Caki2 (cell line): ENCODE measurements at places on chromosomes 16 and 17. TPM values are rescaled to one million over a fixed set of nuclear protein-coding genes. Genes with fewer than 3 reads are reported as not detected.

The RNF227 gene
- 2.0 and 2.6 TPM in 2 replicates for total RNA-seq

The CD300LB gene
- not detected in 2 replicates for total RNA-seq

The HLF gene
- 4.1 and 6.0 TPM in 2 replicates for total RNA-seq

The CDH16 gene
- 33.9 and 56.1 TPM in 2 replicates for total RNA-seq

The PHOSPHO1 gene
- total RNA-seq, result 29.9 and 39.0 TPM in 2 replicates

The GLIS2 gene
- 5.7 and 7.4 TPM in 2 replicates for total RNA-seq

The CBFA2T3 gene
- 0.27 TPM in 1 of 2 replicates, not detected in the other for total RNA-seq

The ABCC11 gene
- total RNA-seq, result 0.61 TPM in 1 of 2 replicates, not detected in the other

DNA sequence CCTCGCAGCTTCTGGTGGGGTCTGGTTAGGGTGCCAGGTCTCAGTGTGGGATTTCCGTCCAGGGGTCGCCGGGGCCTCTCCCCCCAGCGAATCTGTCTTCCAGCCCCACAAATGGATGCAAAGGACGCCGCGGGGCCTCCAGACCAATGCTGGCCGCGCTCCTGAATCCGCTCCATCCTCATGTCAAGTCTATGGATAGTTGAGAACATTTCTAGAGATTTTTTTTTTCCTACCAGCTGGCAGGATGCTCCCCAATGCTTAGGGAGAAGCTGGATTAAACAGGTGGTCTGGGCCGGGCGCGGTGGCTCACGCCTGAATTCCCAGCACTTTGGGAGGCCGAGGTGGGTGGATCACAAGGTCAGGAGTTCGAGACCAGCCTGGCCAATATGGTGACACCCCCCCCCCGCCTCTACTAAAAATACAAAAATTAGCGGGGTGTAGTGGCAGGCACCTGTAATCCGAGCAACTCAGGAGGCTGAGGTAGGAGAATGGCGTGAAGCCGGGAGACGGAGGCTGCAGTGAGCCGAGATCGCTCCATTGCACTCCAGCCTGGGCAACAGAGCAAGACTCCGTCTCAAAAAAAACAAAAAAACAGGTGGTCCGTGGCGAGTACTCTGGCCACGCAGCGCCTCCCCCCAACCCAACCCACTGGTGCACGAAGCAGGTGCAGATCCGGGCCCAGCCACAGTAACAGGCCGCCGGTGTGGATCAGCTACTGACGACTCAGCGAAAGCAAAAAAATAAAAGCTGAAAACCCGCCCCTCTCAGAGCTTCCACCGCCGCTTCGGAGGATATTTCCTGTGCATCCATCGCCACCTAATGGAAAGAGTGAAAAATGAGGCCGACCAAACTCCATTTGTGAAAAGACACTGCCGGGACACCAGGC lies 1.1 kb upstream of the NXN start:
- peak; percentile 75 for DNase-seq

GRCh38 chr16:20089246-20089965 lies 15.7 kb upstream of the GPR139 start:
- DNase-seq, result no peak

DNA sequence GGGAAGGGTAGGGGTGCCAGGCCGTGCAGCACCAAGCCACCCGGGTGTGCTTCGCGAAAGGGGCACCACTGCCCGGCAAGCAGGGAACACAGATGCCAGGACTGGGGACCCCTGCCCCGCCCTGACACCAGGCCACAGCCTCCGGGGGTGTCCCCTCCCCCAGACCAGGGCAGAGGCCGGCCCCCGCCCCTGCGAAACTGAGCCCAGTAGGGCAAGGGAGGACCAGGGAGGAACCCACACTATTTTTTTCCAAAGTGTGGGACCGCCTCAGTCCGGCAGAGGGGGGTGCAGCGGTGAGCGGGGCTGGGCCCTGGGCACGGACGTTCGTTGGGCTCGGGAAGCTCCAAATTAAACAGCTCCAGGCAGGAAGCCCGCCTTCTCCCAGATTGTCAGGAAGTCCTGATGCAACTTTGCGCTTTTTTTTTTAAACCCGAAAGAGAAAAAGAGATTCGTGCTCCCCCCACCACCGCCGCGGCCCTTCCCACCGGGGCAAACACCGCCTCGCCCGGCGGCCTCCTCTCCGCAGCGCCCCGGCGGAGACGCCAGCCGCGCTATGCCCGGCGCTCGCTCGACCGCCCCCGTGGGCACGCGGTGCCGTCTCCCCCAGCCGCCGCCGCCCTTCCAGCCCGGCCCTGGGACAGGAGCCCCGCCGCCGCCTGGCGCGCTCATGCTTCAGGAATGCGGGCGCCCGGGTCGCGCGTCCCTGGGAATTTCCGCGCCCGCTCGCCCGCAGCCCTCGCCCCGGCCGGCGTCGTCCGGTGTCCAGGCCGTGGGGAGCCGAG lies 755 bp downstream of the PIEZO1 start:
- peak; percentile 57 for DNase-seq

GRCh38 chr17:7001318-7001961 lies 5.6 kb downstream of the ALOX12 start:
- no peak for DNase-seq

GRCh38 chr17:68596411-68596945 lies 4.7 kb downstream of the FAM20A start:
- DNase-seq, result no peak

DNA sequence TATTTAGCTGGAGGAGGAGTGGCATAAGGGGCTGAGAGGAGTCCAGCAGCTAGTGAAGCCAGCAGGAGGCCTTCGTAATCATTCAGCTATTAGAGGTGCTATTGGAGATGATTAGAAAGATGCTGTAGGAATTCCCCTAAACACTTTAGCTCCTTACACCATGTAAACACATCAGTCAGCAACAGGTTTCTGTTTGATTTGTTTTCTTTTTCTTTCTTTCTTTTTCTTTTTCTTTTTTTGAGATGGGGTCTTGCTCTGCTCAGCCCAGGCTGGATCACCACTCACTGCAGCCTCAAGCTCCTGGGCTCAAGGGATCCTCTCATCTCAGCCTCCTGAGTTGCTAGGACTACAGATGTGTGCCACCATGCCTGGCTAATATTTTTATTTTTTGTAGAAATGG lies 10.6 kb upstream of the SEPHS2 start:
- no peak for DNase-seq

DNA sequence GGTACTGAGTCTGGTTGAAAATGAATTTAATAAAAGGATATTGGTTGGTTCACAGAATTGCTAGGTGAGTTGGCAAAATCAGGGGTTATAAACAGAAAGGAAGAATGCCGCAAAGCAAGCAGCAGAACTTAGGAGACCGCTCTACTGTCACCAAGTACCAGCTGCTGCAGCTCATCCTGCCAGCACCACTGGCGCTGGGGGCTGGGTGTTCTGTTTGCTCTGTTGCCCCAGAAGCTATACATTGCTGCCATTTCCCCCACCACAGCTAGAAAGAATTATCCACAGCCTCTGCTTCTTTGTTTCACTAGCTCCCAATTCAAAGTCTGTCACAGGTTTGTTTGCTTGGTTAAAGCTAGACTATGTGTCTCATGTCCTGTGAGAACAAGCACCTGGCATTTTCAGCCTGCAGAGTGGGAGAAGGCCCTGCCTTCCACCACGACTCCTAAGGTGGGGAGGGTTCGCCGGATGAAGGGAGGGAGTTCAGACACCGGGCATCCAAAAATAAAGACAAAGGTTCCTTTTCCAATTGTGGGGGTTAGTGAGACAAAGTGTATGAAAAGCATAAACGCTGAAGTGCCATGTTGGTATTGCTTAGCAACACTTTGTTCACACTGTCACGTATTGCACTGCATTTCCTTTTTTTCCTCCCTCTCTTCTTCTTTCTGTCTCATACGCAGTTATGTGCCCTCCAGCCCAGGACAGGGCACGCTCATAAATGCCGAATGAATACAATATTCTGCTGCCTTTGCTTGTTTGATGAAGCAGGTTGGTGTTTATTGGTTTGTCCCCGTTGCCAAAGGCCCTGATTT lies 9.6 kb upstream of the CPD start:
- no peak for DNase-seq

- peak; percentile 96 for DNase-seq
These were observed 33.7 kb downstream of the RGS9 start for GRCh38 chr17:65170839-65171238.

DNA sequence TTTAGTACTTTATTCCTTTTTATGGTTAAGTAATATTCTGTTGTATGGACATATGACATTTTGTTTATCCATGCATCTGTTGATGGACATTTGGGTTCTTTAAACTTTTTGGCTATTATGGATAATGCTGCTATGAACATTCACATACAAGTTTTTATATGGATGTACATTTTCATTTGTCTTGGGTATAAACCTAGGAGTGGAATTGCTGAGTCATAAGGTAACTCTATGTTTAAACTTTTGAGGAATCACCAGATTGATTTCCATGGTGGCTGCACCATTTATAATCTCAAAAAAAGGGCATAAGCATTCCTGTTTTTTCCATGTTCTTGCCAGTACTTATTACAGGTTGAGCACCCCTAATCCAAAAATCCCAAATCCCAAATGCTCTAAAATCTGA lies 90.3 kb upstream of the CRHR1 start:
- DNase-seq, result no peak

DNA sequence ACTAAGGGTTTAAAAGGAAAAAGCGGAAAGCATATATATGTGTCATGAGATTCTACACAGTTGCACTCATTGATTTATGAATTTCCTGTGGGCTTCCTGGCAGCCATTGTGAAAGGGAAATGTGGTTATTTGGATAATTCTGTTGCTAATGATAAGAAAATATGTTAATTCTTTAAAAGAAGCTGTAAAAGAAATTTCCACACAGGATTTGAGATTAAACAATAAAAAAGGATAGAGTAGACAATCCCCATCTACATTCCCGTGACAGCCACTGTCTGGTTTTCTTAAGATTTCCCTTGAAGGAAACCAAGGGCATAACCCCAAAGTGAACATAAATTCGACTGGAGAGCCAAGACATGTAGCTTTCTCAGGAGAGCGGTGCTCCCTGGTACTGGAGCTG lies 397.5 kb downstream of the CPPED1 start:
- no peak for DNase-seq

DNA sequence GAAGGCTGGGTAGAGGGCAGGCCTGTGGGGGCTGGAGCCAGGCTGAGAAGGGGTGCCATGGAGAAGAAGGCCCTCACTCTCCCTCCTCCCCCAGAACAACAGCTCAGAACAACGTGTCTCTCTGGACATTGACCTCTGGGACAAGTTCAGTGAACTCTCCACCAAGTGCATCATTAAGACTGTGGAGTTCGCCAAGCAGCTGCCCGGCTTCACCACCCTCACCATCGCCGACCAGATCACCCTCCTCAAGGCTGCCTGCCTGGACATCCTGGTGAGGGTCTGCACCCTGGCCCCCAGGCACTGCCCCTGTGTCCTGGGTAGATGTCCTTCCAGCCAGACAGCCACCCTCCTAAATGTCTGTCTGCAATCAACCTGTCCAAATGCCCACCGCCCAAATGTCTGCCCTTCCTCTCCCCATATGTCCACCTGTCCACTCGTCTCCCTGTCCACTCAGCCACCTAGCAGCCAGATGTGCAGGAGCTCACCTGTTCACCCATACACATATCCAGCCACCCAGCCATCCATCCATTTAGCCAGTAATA lies 12.2 kb downstream of the GJD3 start:
- DNase-seq, result no peak

- DNase-seq, result no peak
These were observed 100.6 kb downstream of the TANGO6 start for GRCh38 chr16:68943961-68944360.

DNA sequence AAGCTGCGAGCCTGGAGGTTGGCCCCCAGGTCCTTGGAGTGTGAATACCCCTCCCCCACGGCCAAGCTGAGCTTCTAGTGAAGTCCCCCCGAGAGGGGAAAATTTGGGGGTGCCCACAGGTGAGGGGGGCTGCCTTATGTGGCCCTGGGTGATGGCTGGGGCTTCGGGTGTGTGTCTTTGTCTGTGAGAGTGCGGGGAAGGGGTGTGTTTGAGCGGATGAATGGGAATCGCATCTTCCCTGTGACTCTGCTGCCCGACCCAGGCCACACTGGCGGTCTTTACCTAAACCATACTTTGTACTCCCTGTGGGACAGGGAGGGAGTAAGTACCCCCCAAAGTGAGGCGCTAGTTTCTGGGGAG lies 1.3 kb downstream of the SBK1 start:
- no peak for DNase-seq

DNA sequence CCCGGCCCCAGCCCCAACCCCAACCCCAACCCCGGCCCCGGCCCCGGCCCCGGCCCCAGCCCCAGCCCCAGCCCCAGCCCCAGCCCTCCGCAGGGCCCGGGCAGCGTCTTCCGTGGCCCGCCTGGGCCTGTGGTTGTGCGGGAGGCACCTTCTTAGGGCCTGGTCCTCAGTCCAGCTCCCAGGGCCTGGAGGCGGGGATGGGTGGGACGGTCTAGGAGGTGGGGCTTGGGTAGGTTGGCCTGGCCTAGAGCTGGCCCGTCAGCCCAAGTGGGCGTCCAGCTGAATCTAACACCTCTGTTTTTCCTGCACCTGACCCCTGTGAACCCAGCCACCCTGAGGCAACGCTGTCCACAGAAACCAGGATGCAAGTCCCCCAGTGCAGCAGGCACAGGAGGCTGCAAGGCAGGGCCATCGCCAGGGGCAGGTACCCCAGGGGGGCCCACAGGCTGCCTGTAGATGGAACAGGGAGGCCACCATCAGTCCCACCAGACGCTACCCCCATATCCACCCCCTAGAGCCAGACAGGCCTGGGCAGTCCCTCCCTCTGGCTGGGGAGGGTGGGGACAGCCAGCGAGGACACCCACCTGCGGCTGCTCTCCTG lies 8.8 kb downstream of the MSLN start:
- DNase-seq, result no peak

GRCh38 chr16:11957591-11958395 lies 7.2 kb upstream of the TNFRSF17 start:
- DNase-seq, result no peak

DNA sequence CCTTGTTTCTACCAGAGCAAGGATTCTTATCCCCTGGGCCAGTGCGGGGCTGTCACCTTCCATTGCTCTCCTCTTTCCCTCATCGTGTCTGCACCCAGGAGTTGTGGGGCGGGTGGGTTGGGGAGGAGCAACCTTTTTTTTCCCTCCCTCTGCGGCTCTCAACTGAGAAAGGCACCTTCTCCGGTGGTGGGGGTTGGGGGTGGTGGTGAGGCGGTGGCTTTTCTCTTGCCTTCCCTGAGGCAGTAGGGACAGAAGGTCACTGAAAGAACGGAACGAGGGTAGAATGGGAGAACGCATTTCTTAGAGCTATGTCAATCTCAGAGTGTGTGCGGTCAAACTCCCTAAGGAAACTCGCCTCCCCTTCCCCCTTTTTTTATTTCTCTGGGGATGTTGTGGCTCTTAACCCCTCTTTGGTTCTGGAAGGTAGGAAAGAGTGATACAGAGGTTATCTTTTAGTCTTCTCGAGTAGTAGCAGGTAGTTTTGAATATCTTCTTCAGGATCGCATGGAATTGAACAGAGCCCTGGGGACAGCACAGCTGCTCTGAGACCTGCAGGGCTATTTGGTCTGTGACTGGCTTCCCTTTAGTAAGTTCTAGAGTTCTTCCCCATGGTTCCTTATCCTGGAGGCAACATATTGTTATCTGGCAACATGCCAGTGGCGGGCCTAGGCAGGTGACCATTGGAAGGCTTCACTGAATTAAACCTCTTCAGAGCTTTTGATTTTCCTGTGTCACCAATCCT lies 994 bp downstream of the CLTC start:
- peak; percentile 54 for DNase-seq

- no peak for DNase-seq
These were observed 149.8 kb downstream of the RBFOX3 start for GRCh38 chr17:79461041-79461440.
